Ovary (tissue), 10 donors: ENCODE measurements at places on chromosomes 5 and 9.

GRCh38 chr5:91142386-91142785 lies 240.7 kb downstream of the ARRDC3 start:
- no peak for DNase-seq

GRCh38 chr5:119336845-119337580 lies 18.8 kb upstream of the TNFAIP8 start:
- DNase-seq, result no peak

- no peak for DNase-seq
Measured at GRCh38 chr5:44511596-44511995, 122.4 kb upstream of the FGF10 start.

DNA sequence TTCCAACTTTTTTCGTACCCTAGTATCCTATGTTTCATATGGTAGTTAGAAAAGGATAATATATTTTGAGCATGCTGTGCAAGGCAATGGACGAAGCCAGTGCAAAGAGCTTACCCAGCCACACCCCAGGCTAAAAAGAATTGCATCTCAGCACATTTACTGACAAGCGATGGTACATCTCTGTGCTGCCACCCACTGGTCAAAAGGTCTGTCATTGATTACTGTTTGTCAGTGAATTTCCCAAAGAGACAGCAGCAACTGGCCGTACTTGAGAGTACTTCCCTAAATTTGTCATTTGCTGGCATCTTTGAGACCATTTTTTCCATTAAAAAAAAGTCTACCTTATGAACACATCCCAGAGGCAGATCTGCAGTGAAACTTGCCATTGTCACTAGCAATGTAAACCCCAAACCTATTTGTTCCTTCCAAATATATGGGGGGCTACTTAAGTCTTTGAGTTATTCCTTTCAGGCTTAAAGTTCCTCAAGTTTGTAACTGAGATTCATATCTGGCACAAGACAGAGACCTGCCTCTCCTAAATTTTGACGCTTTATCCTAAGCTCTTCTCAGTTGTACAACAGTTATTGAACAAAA lies 184.3 kb downstream of the CTNND2 start:
- no peak for DNase-seq

- DNase-seq, result no peak
Measured at GRCh38 chr9:98445576-98445975, 190.1 kb upstream of the TBC1D2 start.

- no peak for DNase-seq
Measured at GRCh38 chr9:95266649-95267048, 50.9 kb downstream of the FANCC start.

DNA sequence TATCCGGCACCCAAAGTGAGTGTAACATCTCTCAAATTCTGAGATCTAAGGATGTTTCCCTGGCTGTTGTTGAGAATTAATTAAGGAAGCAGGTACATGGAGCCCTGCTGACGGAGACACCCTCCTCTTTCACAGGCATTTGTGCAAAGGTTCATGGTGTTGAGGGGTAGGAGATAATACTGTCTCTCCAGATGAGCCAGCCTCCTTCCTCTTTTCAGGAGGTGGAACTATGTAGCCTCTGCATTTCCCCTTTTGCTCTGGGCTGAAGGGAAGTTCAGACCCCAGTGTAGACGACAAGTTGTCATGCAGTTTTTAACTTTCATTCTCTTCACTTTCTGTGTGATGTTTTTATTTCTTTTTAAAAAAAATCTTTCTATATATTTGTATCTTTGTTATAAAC lies 107.5 kb downstream of the GALNT10 start:
- no peak for DNase-seq

DNA sequence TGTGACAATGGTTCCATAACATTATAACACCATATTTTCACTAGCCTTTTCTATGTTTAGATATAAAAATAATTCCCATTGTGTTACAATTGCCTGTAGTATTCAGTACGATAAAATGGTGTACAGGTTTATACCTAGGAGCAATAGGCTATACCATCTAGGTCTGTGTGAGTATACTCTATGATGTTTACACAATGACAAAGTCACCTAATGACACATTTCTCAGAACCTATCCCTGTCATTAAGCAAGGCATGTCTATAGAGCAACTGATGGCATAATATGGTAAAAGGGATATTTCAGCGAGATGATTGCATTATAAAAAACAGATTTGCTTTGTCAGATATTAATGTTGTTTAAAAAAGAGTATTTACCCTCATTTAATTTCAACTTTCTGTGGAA lies 517.2 kb downstream of the SPOCK1 start:
- no peak for DNase-seq
